ENCODE measurements at places on chromosomes 16 and 17. TPM values are rescaled to one million over a fixed set of nuclear protein-coding genes. Genes with fewer than 3 reads are reported as not detected.
A peak's percentile ranks its signal among the peaks of the same experiment; 100 is the strongest.

- peaks cover 15% of the 10 kb centered on the region for H3K4me1 ChIP-seq
- H3K4me3 ChIP-seq, result peak overlapping the region; percentile 90
- no peaks in the 10 kb centered on the region for H3K36me3 ChIP-seq
- no peak overlapping the region for H3K27ac ChIP-seq
Observed at GRCh38 chr17:8189041-8189710, 804 bp downstream of the BORCS6 start.

NUDT7 gene
- total RNA-seq, result 4.7 TPM

- H3K27me3 ChIP-seq, result no peaks in the 10 kb centered on the region
- peaks cover 12% of the 10 kb centered on the region for H3K4me1 ChIP-seq
- DNase-seq, result no peak
- H3K36me3 ChIP-seq, result no peaks in the 10 kb centered on the region
- H3K4me3 ChIP-seq, result no peak overlapping the region
Observed at GRCh38 chr17:44113868-44114840, 9.3 kb downstream of the HDAC5 start.

C17orf100 gene
- total RNA-seq, result 3.2 TPM
